Bronchial epithelial cell (primary cell): ENCODE measurements at places on chromosomes 4 and X. TPM values are rescaled to one million over a fixed set of nuclear protein-coding genes. Genes with fewer than 3 reads are reported as not detected.

- no peak for DNase-seq
Observed at GRCh38 chr4:56995525-56995924, 16.8 kb downstream of the POLR2B start.

- peak; percentile 53 for DNase-seq
Observed at GRCh38 chr4:158895797-158896576, 127.2 kb downstream of the FNIP2 start.

GRCh38 chr4:77992581-77992980 is 64.5 kb upstream of the FRAS1 start:
- DNase-seq = no peak

Gene MAGEC1
- total RNA-seq = not detected in 2 replicates

- DNase-seq = no peak
Observed at GRCh38 chr4:98566361-98567008, 91.9 kb downstream of the TSPAN5 start.
